ENCODE measurements at places on chromosomes 2 and 18.

GRCh38 chr2:160290598-160290997 lies 90.5 kb upstream of the ITGB6 start:
- DNase-seq, result no peak

DNA sequence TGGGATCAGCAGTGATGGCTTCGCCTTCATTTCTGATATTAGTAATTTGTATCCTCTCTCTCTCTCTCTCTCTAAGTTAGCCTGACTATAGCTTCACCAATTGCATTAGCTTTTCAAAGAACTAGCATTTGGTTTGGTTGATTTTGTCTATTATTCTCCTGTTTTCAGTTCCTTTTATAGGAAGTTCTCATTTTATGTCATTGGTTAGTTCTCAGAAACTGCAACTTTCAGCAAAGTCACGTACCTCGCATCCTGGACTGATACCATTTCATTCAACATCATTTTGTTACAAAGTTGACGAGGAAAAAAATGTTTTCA lies 450.8 kb downstream of the EIPR1 start:
- DNase-seq, result no peak

DNA sequence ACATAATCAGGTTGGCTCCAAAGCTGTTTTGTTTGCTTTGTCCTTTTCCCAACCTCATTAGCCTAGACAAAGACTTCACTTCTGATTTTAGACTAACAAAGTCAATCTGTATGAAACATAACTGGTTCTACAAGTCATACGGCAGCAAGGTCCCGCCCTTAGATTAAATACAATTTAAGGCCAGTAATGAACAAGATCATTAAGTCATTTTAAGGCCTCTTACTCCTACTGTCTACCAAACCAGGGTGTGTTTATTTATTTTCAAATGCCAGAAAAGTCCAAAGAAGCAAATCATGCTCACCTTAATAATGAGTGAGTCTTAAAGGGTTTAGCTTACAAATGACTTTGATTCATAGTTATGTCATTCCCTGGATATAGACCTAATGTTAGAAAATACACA lies 148.4 kb upstream of the ACVR2A start:
- DNase-seq, result no peak

DNA sequence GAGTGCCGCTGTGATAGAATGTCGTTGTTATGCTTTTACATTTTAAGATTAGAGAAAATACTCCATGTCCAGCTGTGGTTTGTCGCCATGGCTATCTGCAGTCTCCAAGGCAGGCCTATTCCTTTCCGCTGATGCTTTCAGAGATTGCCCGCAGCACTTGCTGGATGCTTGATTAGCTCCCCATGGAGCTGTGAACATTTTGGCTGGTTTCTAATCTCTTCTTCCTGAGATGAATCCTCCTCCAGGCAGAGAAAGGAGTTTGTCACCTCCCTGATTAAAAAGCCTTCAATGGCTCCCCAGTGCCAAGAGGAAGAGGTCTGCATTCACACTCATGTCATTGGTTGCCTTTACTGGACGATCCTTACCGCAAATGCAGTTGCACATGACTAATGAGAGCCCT lies 32.6 kb upstream of the LPIN1 start:
- DNase-seq, result no peak

- DNase-seq, result peak; percentile 37
Measured at GRCh38 chr2:110853516-110853915, 121.1 kb downstream of the ACOXL start.

- DNase-seq, result no peak
Measured at GRCh38 chr2:60796573-60797509, 40.8 kb downstream of the PAPOLG start.

- no peak for DNase-seq
Measured at GRCh38 chr2:20381457-20381856, 30.8 kb upstream of the PUM2 start.

GRCh38 chr2:200042944-200043343 lies 87.6 kb downstream of the MAIP1 start:
- no peak for DNase-seq

All from stimulated activated CD4-positive, alpha-beta T cell treated with anti-CD3 and anti-CD28 coated beads, TNF-alpha, amount 100 ng/mL, for 24 hours (primary cell).